ENCODE measurements at places on chromosomes 11 and 22.
A peak's percentile ranks its signal among the peaks of the same experiment; 100 is the strongest.

- DNase-seq = no peak
Observed at GRCh38 chr11:131246663-131247062, 123.8 kb upstream of the NTM start.

- DNase-seq = peak; percentile 81
Observed at GRCh38 chr11:11416917-11417316, 63.9 kb upstream of the CSNK2A3 start.

GRCh38 chr11:128757235-128757711 lies 63.4 kb downstream of the FLI1 start:
- DNase-seq = peak; percentile 61

DNA sequence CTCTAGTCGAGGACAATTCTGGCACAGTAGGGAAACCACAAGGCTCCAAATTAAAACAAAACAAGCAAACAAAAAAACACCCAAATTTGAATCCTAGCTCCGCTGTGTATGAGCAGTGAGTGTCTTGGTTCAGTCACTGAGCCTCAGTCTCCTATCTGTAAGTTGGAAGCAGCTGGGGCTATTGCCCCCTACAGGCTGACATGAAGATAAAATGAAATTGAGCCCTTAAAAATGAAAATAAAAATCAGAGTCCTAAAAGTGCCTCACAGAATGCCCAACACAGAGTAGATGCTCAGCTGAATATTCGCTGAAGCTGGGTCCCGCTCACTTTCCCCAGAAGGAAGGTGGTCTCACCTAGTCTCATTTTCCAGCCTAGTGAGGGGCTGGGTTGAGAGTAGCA lies 65.2 kb downstream of the PDE2A start:
- DNase-seq = no peak

GRCh38 chr11:69127884-69128283 lies 27.9 kb upstream of the SMIM38 start:
- no peak for DNase-seq

DNA sequence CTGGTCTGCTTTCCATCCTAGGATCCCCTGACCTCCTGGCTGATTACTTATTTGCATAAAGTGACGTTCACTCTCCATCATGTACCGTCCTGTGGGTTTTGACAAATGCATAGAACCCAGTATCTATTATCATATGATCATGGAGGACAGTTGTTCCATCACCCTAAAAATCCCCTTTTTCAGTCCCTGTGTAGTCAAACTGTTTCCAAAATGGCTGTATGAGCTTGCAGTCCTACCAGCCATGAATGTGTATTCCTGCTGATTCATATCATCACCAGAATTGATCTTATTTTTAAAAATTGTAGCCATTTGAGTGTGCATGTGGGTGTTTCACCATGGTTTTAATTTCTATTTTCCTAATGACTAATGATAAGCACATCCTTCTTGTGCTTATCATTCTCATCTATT lies 108.8 kb downstream of the MPPED1 start:
- DNase-seq = no peak

- DNase-seq = no peak
Observed at GRCh38 chr11:124946735-124947141, 7.3 kb upstream of the CCDC15 start.

DNA sequence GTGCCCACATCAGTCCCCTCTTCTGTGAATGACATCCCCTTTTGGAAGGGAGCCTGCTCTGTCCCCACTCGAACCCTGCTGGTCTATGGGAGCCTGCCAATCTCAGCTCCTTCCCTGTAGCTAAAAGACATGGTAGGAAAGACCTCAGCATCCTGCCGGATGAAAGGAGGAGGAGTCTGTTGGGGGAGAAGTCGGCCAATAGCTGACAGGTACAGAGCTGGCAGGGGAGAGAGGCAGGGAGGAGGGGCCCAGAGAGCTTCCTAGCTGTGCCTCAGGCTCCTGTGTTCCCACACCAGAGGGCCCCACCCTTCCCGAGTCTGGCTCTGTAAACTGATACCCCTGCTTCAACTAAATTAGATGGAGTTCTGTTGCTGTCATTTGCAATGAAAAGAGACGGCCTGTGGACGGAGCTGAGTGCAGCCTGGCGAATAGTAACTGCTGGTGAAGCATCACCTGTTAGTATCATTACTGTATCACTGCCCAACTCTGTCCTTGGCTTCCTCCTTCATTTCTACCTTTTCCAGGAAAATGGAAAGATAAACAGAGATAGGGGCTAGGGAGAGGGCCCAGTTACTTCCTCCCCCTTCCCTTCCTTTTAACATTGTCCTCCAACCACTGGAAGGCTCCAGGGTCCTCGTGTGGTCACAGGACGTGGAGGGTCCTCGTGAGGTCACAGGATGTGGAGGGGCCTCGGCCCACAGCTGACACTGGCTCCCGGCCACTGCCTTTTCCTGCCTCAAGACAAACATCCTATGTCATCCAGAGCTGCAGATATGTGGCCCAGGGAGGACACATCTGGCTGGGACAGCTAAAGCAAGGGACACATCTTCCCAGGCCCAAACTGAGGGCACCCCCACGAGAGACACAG lies 15.1 kb downstream of the FXYD6 start:
- peak; percentile 58 for DNase-seq

DNA sequence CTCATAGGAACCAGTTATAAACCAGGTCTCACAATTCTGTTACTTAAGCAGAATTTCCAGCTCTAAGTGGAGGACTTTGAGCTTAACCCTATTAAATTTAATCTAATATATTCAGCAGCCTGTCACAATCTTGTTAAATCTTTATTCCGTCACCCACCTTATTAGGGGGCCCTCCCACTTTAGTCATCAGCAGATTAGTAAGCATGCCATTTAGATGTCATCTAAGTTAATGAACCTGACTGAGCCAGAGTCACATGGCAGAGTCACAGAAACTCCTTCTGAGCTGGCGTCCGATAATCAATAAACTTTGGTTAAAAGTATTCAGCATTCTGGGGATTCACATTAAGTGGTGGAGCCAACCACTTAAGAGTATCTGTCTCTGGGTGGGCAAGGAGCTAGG lies 35.1 kb downstream of the TTC12 start:
- DNase-seq = no peak

DNA sequence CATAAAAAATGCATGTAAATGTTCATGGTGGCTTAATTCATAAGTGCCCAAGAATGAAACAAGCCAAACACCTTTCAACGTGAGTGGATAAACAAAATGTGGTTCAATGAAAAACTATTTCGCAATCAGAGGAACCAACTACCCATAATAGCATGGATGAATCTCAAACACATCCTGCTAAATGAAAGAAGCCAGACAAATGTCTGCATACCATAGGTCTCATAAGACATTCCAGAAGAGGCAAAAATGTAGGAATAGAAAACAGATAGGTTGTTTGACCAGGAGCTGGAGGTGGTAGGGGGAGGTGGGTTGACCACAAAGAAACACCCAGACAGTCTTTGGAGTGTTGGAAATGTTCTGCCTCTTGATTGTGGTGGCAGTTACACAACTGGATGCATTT lies 13.2 kb upstream of the OSBPL5 start:
- peak; percentile 68 for DNase-seq

GRCh38 chr22:32144496-32145274 lies 14.4 kb downstream of the C22orf42 start:
- no peak for DNase-seq

DNA sequence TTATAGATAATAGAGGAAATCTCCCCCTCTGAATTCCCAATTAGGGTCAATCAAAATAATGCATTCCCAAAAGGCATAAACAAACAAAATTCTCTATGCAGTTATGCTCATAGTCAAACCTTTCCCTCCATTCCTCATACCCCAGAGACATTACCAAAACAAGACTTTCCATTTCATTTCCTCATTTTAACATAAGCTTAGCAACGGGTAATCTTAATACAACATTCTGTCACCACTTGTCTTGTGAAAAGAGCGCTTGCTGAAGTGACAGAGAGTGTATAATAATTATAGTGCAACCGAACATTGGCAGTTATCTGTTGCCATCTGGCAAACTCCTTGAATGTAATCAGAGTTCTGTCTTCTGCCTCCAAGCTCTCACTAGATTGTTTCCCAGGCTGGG lies 1.2 kb upstream of the SLN start:
- DNase-seq = no peak

GRCh38 chr11:10376061-10376460 lies 71.2 kb downstream of the ADM start:
- DNase-seq = no peak

DNA sequence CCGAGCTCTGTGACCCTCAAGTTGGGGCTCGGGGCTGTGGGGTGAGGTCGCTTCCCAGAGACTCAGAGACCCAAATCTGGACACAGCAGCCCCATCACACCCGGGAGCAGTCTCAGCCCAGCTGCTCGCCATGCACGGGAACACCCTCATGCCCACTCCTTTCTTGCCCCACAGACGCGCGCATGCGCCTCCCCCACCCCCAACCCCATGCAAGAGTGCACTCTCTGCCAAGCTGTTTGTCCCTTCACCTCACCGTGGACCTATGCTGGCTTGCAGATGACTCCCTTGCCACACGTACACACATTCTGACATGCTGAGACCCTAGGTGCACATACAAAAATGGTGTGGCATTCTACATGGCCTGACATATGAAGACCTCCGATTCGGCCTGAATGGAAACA lies 478 bp upstream of the CD248 start:
- no peak for DNase-seq

- DNase-seq = no peak
Observed at GRCh38 chr22:31327806-31328543, 18.2 kb downstream of the PATZ1 start.

DNA sequence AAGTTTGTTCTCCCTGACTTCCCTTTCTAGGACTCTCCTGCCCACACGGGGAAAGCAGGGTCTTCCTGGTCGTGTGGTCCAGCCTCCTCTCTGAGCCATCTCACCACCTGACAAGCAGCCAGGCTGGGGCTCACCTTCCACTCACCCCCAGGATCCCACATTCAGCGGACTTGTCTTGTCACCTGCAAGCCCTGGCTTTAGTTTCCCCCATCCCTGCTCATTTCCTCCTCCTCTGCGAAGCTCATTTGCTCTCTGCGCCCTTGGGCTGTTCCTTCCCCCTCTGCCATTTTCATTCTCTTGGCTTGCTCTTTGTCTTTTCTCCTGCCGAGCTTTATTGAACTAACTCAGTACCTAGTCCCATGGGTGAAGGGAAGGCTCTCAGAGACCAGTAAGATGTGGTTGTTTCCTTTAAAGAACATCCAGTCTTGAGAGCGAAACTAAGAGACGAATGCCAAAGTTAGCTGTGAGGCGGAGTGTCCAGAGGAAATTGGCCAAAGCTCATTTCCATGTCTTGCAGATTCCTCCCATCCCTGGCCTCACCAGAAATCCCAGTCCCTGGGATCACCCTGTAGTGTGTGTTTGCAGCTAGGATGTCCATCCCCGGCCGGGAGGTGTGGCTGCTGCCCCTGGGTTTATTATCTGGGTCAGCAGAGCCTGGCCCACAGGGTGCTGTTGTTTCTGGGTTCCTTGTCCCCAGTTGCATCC lies 2.0 kb downstream of the ST14 start:
- DNase-seq = no peak

GRCh38 chr11:10628508-10629236 lies 60.2 kb upstream of the LYVE1 start:
- no peak for DNase-seq

GRCh38 chr22:22142661-22143060 lies 101.9 kb upstream of the VPREB1 start:
- no peak for DNase-seq

DNA sequence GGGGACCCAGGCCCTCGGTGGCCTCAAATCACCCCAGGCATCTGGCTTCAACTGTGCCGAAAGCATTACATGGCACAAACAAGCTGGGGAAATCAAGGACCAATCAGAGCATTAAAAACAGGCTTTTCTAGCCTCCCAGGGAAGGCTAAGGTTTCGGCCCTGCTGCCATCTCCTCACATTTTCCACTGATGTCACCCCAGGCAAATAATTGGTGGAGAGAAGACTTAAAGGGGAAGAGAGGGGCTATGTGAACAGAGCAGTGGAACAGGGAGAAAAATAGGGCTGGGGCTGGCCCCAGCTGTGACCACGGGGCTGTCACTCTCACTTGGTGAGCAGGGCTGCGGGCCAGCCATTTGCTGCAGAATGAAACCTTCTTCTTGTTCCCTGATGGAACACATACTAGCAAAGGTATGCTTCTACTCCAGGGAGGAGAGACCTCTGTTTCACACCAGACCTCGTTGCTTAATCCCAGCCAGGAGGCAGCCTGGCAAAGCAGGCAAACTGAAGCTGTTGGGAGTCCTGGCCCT lies 581.3 kb downstream of the SOX6 start:
- peak; percentile 29 for DNase-seq

DNA sequence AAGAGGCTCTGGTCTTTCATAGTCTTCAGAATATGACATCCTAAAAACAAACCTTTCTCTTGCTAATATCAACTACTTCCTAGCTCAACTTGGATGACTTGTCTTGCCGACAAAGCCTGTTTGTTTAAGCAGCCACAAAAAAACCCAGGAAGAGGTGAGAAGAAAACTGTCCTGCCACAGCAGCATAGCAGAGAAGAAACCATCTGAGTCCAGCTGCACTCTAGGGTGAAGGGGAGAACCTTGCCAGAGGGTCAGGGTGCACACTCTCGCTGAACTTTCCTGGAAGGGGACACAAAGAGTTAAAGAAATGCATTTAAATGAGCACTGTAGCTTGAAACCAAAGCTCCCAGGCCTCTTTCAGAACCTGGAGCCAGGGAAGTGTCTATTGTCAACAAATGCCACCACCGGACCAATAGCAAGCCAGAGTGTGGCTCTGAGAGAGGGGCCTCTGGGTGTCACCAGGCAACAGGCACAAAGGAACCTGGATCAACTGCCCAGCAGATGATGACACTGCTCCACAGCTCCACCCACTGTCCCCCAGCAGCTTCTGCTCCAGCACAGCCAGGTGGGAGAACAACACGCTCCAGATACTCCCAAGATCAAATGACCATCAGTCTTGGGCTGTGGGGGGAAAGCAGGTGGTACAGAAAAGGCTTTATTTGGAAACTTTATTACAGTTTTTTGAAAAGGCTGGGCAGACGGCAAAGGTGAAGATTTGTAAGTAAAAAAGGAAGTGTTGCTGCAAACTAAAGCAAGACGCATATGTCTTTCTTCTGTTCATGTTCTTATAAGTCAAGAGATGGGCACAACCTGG lies 105.7 kb downstream of the RASSF10 start:
- peak; percentile 74 for DNase-seq

GRCh38 chr22:30947816-30948454 lies 20.6 kb downstream of the MORC2 start:
- no peak for DNase-seq
